ENCODE measurements at places on chromosomes 16 and 17.

DNA sequence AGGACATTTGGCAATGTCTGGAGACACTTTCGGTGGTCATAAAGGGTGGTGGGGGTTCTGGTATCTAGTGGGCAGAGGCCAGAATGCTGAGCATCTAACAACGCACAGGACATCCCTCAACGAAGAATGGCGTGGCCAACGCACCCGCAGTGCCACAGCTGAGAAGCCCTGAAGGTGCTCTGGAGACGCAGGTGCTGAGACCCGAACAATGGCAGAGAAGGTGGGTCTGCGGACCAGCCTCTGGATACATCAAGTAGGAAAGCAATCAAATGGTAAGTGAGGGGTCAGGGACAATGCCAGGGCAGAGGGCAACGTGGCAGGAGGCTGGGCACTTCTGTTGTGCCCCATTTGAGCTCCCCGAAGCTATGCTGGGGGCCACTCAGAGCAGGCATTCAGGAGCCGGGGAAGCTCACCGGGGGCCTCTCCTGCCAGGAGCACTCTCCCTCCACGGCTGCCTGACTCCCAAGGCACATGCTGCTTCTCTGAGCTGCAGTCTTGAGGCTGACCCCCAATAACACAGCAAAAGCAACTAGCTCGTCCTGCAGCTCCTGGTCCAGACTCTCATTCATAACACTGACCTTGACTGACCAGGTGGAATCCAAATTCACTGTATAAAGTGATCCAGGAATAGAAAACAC is 26.0 kb downstream of the SPHK1 start:
- no peak for DNase-seq

DNA sequence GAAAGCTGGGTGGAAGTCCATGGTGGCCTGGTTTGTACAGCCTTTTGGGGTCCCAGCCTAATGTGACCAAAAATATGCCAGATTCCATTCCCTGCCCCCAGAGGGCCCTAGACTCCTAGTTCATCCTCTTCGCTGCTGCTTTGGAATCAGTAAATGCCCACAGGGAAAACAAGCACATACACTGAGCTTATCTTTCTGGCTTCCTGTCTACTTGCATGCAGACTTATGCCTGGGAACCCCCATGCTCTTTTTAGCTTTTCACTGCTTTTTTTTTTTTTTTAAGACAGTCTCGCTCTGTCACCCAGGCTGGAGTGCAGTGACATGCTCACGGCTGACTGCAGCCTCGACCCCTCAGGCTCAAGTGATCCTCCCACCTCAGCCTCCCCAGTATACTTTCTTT is 6.2 kb upstream of the CD300LG start:
- no peak for DNase-seq

GRCh38 chr16:51163366-51163765 is 12.3 kb upstream of the SALL1 start:
- DNase-seq, result no peak

DNA sequence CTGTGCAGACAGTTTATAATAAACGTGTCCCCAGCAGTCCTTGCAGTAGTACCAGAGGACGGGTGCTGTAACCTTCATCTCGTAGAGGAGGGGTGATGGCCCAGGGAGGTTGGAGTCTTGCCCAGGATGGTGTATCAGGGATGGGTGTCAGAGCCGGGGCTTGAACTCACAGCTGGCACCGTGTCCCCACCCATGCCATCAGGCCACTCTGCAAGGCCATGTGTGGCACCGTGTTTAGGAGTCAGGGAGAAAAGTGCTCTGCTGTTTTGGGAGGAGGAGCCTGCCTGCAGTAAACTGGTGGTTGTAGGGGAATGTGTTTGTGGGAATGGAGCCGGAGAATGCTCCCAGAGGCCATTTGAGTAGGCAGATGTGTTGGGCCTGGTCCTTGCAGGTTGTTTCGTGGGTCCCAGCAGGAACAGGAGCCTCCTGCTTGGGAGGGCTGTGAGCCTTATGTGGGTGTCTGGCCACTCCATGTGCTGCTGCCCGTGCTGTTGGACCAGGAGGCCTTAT is 1.7 kb downstream of the ADORA2B start:
- peak; percentile 39 for DNase-seq

GRCh38 chr17:62064029-62064790 is 868 bp downstream of the MED13 start:
- peak; percentile 46 for DNase-seq
